ENCODE measurements at places on chromosomes 6 and 20.
A peak's percentile ranks its signal among the peaks of the same experiment; 100 is the strongest.

DNA sequence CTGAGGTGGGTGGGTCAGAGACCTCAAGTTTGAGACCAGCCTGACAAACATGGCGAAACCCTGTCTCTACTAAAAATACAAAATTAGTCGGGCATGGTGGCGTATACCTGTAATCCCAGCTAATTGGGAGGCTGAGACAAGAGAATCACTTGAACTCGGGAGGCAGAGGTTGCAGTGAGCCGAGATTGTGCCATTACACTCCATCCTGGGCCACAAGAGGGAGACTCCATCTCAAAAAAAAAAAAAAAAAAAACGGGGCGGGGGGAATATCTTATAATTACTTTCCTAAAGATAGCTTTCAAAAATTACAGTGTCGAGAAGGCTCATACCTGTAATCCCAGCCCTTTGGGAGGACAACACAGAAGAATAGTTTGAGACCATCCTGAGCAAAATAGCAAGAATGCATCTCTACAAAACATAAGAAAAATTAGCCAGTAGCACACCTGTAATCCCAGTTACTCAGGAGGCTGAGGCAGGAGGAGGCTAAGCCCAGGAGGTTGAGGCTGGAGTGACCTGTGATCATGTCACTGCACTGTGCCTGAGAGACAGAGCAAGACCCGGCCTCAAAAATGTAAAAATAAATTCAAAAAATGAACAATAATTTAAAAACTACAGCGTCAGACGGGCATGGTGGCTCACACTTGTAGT, 25.8 kb downstream of the CBFA2T2 start:
- no peak for DNase-seq

DNA sequence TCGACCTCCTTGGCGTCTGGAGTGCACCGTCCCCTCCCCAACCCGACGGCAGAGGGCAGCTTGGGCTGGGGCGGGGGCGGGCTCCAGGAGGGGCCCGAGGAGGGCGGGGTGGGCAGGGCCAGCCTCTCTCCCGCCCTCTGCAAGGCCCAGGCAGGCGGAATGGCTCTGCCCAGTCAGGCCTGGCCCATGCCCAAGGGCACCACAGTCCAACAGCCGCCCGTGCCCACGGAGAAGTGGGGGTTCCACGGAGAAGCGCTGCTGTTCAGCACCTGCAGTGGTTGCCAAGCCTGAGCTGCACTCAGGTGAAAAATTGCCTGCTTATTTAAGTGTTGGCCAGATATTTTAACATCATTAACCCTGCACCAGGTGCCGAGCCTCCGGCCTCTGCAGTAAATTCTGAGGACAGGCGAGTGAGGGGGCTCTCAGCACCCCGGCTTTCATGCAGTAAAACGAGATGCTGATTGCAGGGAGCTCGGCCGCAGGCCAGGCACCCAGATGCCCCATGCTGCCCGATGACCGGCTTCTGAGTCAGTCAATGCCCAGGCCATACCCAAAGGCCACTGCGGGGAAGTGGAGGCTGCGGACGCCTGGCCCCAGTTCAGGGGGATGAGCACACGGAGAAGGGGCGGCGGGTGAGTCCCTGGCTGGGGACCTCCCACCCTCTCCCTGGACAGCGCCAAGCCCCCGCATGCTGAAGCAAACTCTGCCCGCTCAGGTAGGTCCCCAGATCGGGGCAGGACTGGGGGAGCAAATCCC, at the start of gene SRMS:
Gene SRMS (minus strand): TSS at position 25 of the 756 bp plus-strand sequence. CDS start 286 bp downstream, outside the sequence.
- DNase-seq: no peak

- DNase-seq: no peak
These were observed 142.4 kb downstream of the FNDC1 start for GRCh38 chr6:159311618-159312017.

- DNase-seq: no peak
These were observed 11.4 kb downstream of the ZC3H12D start for GRCh38 chr6:149473080-149474052.

- DNase-seq: no peak
These were observed 979.8 kb upstream of the GJE1 start for GRCh38 chr6:141152951-141153350.

GRCh38 chr6:51866867-51867266, 220.5 kb downstream of the PKHD1 start:
- DNase-seq: no peak

DNA sequence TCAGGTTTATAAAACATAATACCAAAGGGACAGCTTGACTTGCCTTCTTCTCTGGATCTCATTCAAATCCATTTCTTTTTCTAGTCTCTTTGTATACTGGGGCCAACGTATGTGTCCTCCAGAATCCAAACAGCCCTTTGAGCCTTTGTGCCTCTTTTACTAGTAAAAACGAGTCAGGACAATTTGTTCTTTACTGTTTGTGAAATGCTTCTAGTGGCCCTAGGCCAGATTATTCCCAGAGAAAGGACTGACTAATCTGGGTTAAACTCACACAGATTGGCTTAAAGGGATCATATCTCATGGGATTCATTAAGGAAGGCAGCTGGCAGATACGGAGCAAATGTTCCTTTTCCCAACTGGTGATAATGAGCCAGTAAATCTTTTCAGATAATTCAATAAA, 32.1 kb upstream of the MANEA start:
- no peak for DNase-seq

DNA sequence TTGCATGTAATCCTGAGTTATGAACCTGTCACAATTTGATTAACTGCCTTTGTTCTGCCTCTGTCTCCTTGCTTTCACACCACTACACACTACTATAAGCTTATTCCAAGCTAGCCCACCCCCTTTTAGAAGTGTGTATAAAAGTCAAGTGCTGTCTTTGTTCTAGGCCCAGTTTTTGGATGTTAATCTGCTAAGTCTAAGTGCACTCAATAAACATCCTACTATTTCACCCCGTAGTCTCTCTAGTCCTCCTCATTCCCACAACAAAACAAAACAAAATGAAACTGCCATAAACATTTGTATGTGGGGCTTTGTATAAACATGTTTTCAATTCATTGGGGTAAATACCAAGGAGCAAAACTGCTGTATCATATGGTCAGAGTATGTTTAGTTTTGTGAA, 16.1 kb upstream of the SPACA1 start:
- no peak for DNase-seq

- no peak for DNase-seq
These were observed 1.5 kb downstream of the MTHFD1L start for GRCh38 chr6:150866991-150867501.

- DNase-seq: no peak
These were observed 4.8 kb upstream of the DDX43 start for GRCh38 chr6:73389854-73390253.

DNA sequence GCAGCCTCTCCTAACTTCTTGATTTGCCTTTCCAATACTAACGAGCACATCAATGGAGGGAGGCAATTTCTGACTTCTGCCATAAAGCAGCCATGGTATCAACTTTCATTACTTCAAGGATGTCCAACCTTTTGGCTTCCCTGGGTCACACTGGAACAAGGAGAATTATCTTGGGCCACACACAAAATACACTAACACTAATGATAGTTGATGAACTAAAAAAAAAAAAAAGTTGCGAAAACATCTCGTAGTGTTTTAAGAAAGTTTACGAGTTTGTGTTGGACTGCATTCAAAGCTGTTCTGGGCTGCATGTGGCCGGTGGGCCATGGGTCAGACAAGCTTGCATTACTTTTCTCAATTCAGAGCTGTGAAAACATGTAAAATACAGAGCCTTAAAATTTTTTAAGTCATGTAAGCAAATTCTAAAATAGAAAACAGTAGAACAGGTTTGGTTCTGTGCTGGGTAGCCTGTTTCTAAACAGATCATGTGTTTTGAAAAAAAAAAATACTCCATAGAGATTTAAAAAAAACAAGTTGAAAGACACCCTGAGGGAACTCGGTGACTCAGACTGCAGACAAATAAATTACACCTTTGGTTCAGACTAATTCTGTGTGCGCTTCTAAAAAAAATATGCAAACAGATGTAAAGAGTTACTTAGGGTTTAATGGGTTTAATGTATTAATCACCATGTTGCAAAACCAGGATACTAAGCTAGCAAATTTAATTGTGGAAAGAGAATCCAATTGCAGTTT, 43.6 kb upstream of the SLC22A23 start:
- no peak for DNase-seq

GRCh38 chr6:124879110-124879991, 82.9 kb upstream of the RNF217 start:
- no peak for DNase-seq

DNA sequence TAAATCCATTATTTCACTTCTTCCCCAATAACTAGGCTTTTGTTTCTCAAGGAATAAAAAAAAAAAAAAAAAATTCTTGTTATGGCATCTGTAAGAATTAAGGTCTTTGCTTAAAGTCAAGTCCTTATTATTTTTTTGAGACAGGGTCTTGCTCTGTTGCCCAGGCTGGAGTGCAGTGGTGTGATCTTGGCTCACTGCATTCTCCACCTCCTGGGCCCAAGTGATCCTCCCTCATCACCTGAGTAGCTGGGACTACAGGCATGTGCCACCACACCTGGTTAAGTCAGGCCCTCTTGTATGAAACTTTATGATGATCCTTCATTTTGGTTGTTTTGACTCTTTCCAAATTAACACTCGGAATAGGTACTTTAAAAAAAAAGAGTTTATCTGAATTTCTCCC, 17.3 kb downstream of the DSTN start:
- DNase-seq: no peak

- DNase-seq: peak; percentile 25
These were observed 104.9 kb upstream of the PRDM1 start for GRCh38 chr6:105981002-105981887.

DNA sequence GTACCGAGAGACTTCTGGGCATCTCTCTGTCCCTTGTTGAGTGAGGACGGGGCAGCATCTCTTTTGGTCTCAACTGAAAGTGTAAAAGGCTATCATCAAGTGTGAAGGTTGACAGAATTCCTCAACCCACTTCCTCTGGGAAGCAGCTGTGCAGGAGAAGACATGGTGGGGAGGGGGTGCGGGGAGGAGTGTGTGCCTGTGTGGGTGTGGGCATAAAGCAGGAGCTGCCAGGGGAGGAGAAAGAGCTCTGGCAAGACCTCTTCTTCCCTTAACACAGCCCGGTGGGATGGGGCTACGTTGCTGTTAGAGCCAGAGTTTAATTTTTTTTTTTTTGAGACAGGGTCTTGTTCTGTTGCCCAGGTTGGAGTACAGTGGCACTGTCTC, 31.8 kb downstream of the CPXM1 start:
- DNase-seq: no peak

GRCh38 chr6:45970326-45970725, 45.3 kb downstream of the CLIC5 start:
- no peak for DNase-seq

GRCh38 chr6:125066964-125067363, 86.6 kb upstream of the TPD52L1 start:
- DNase-seq: no peak

- no peak for DNase-seq
These were observed 73.8 kb upstream of the GATA5 start for GRCh38 chr20:62549499-62550086.

- no peak for DNase-seq
These were observed 20.5 kb upstream of the NT5E start for GRCh38 chr6:85429346-85429745.

- DNase-seq: no peak
These were observed 32.5 kb downstream of the POFUT1 start for GRCh38 chr20:32240205-32240604.

DNA sequence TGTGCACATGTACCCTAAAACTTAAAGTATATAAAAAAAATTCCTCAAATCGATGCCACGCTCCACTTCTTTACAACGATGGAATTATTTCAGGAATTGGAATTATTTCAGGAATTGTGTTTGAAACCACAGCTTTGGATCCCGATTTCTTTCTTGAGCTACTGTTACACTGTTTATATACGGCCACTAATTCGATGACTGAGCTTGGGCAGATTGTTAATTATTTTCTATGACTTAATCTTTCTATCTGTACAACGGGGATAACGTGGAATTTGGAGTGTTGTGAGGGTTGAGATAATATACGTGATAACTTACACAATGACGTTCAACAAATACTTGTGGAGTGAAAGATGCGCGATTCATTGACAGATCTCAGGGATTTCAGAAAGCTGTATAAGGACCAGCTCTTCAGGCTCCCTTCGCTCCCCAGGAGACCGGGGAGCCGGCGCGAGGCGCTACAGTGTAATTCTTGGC, 171.3 kb downstream of the SLC16A10 start:
- no peak for DNase-seq

DNA sequence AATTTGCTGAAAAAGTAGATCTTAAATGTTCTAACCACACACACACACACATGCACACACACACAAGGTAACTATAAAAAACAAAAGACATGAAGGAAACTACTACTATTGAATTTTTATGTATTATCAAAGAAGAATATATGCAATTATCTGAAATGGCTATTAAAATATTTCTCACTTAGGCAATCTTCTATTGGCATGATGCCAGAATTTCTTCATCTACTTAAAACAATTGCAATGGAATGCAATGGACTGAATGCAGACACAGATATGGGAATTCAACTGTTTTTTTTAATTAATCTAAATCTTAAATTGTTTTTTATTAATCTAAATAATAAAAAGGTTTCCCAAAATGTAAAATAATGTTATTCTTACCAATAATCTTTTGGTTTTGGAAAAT, 152.6 kb upstream of the SMLR1 start:
- DNase-seq: no peak

DNA sequence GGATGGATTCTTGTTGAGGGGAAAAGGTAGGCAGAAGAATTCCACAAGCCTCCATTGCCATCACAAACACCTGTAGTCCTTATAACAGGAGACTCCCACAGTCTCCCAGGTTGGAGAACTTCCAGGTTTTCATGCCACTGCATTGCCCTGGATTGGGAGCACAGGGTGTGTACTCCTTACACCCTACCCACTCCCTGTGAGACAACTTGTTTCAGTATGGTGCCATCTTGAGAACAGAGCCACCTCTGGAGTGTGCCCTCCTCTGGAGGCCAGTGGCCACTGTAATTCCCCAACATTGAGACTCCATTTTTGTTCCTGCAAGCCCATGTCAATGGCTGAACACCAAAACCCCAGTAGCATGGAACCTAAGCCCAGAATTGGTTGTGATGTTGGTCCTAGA, 123.5 kb upstream of the LAMA2 start:
- DNase-seq: no peak

DNA sequence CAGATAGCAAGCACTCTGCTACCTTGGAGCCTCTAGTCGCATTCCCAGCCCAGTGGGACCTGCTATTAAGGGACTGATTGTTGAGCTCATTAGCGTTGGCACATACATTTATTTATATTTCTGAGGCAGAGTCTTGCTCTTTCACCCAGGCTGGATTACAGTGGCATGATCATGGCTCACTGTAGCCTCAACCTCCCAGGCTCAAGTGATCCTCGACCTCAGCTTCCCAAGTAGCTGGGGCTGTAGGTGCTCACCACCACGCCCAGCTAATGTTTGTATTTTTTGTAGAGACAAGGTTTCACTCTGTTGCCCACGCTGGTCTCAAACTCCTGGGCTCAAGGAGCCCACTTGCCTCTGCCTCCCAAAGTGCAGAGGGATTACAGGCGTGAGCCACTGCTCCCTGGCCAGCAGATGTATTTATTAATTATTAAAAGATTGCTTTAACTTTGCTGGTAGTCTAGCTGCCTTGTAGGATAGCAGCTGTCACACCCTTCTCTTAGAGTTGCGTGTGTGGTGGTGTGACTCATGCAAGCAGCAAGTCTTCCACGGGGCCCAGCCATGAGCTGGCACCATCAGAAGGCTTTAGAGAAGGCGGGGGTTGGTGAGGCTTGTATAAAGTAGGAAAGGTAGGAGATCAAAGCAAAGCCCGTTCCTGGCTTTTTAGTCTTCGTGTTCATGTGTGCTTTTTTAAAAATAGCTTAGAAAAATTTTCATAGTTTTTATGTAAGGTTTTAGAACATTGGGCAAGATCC, 16.5 kb downstream of the ACTR5 start:
- DNase-seq: peak; percentile 58

GRCh38 chr6:109393157-109393885, 11.1 kb upstream of the CD164 start:
- no peak for DNase-seq
